ENCODE measurements at places on chromosomes 1 and 21.

DNA sequence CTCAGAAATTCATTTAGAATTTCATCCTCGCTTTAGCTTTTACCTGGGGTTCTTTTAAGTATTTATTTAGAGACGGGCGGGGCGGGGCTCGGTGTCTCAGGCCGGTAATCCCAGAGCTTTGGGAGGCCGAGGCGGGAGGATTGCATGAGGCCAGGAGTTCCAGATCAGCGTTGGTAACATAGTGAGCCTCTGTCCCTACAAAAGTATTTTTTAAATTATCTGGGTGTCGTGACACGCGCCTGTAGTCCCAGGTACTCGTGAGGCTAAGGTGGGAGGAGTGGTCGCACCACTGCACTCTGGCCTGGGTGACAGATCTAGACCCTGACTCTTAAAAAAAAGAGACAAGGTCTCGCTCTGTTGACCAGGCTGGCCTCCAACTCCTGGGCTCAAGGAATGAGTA is 942 bp upstream of the RSBN1 start:
- DNase-seq: no peak

GRCh38 chr1:89044970-89045721 is 19.9 kb downstream of the GBP1 start:
- DNase-seq: no peak

- DNase-seq: no peak
Observed at GRCh38 chr1:10901091-10901890, 104.8 kb upstream of the CASZ1 start.

DNA sequence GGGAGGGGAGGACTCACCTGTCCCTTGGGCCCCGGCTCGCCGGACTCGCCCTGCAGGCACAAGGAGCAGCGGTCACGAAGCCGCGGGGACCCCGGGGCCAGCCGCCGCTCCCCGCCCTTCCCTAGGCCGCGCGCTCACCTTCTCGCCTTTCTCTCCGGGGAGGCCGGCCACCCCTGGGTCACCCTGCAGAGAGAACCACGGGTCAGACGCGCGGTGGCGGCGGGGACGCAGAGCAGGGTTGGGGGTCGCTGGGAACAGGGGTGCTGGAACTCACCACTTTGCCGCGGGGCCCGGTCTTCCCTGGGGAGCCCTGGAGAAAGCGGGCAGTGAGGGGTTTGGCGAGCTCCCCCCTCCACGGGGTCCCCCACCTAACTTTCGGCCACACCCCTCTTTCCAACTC is 13.3 kb downstream of the COL9A2 start:
- DNase-seq: no peak

DNA sequence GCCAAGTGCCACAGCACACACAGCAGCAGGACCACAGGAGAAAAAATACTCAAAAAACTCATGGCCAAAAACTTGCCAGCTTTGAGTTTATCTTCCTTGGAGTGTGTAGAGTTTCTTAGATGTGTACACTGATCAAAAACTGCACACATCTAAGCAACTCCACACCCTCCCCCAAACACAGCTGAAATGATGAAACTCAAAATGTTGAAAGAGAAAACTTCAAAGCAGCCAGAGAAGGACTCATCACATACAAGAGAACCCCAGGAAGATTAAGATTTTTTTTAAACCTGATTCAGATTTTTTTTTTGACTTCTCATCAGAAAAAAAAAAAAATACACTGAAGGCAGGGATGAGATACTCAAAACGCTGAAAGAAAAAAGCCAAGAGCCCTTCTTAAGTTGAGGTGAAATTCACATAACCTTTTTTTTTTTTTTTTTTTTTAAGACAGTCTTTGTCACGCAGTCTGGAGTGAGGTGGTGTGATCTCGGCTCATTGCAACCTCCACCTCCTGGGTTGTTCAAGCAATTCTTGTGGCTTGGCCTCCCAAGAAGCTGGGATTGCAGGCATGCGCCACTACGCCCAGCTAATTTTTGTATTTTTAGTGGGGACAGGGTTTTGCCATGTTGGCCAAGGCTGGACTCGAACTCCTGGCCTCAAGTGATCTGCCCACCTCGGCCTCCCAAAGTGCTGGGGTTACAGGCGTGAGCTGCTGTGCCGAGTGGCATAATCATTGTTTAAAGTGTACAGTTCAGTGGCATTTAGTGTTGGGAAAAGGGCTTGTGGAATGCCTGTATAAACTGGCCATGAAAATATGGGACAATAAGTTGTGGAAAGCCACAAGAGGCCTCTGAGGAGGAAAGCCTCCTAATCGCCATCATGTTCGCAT is 20.9 kb upstream of the PDXK start:
- no peak for DNase-seq

- DNase-seq: no peak
Observed at GRCh38 chr1:110888049-110888448, 15.1 kb downstream of the CD53 start.

DNA sequence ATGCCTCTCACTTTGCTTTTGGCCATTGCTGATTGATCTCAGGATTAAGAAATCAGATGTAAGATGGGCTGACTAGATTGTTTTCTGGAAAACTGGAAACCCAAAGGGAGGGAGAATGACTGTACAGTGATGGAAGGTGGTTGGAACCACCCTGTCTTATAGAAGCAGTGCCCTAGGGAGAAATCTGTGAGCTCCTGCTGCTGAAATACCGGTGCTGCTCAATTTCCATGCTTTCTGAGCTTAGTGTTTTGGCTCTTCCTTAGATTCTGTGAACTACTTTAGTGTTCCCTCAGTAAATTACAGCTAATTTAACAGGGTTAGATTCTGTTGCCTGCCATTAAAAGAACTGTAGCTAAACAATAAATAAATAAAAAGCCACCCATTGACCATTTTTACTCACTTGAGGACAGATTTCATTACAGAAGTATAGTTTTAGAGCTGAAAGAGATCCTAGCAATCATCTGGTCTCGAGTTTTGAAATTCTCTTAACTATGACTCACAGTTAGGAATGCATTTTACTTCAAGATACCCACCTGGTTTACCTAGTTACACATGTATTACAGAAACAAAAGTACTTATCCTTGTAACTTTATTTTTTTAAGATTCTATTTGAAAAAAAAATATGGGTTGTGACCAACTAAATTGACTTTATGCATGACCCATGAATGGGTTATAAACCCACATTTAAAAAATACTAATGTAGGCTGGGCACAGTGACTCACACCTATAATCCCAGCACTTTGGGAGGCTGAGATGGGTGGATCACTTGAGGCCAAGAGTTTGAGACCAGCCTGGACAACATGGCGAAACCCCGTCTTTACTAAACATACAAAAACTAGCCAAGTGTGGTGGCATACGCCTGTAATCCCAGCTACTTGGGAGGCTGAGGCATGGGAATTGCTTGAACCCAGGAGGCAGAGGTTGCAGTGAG is 33.2 kb downstream of the CAMSAP2 start:
- no peak for DNase-seq

- DNase-seq: no peak
Observed at GRCh38 chr1:47478090-47478489, 40.2 kb downstream of the FOXD2 start.

DNA sequence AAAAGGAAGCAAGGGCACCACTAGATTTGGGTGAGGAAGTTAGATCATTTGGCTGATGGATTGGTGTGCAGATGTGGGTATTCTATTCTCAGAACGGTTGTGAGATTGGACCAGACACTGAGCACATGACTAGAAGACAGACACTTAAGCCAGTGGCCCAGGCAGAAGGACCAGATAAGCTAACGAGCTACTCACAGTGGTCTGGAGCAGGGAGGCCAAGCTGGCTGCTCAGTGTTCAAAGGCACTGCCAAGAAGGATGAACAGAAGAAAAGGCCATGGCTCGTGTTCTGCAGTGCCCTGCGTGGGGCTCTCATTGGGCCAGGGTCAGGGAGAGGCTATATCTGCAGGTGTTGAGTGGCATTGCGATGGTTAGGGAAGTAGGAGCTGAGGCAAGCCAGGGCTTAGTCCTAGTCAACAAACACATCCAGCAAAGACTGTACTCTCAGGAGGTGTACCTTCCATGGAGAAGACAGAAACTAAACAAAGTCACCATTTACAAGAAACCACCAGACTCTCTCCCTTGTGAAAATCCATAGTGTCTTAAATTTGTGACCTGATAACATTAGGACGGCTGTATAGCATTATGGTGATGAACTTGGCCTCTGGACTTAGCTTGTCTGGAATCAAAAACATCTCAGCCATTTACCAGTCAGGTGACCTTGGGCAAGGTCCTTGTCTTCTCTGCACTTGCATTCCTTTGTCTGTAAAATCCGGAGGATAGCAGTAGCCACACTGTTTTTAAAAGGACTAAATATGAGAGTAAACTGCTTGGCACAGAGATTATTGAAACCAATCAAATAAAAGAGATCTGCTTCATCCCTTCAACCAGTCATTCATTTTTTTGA is 274.5 kb downstream of the SIPA1L2 start:
- no peak for DNase-seq

DNA sequence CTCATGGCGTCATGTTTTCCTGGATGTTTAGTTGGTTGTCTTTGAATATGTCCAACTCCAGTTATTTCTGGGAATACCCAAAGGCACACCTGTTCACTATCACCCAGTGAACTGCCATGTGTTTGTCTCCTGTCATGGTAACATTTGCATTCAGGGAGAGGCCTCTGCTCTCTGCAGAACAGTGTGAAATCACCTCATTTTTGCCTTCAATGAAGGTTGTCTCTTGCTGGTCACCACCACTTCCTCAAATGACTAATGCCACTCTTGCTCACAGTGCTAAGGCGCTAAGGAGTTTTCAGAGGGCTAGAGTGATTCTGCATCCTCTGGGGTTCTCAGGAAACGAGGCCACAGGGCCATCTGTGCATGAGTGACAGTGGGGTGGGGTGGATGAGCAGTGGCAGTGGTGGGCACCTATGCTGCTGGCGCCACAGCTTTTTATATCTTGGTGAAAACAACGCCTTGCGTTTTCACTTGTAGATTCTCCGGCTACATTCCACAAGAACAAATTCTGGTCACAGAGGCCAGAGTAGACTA is 60.0 kb upstream of the ATP5PO start:
- DNase-seq: no peak

- DNase-seq: no peak
Observed at GRCh38 chr21:45080232-45080631, 5.9 kb downstream of the ADARB1 start.
